B cell (primary cell): ENCODE measurements at places on chromosomes 2 and 18. TPM values are rescaled to one million over a fixed set of nuclear protein-coding genes. Genes with fewer than 3 reads are reported as not detected.

Gene EN1
- not detected in 2 replicates for polyA plus RNA-seq

Gene LYPD1
- polyA plus RNA-seq, result 0.07 TPM in 1 of 2 replicates, not detected in the other

Gene ALPP
- 0.25 TPM in 1 of 2 replicates, not detected in the other for polyA plus RNA-seq

Gene NEDD4L
- polyA plus RNA-seq, result 9.9 and 10.3 TPM in 2 replicates

GRCh38 chr2:166351319-166351718, 24.4 kb downstream of the SCN9A start:
- H3K4me1 ChIP-seq, result no peaks in the 10 kb centered on the region
- H3K4me3 ChIP-seq, result no peak overlapping the region
- H3K36me3 ChIP-seq, result no peaks in the 10 kb centered on the region

- no peak overlapping the region for H3K27ac ChIP-seq
- no peak for DNase-seq
- no peak overlapping the region for H3K4me3 ChIP-seq
- H3K4me1 ChIP-seq, result no peaks in the 10 kb centered on the region
- no peaks in the 10 kb centered on the region for H3K27me3 ChIP-seq
These were observed 39.7 kb upstream of the MAP4K4 start for GRCh38 chr2:101657787-101658186.

GRCh38 chr2:230557065-230557464, 141.1 kb downstream of the SP100 start:
- no peak overlapping the region for H3K27ac ChIP-seq
- no peaks in the 10 kb centered on the region for H3K27me3 ChIP-seq
- H3K4me3 ChIP-seq, result no peak overlapping the region
- no peak for DNase-seq
- no peaks in the 10 kb centered on the region for H3K36me3 ChIP-seq

DNA sequence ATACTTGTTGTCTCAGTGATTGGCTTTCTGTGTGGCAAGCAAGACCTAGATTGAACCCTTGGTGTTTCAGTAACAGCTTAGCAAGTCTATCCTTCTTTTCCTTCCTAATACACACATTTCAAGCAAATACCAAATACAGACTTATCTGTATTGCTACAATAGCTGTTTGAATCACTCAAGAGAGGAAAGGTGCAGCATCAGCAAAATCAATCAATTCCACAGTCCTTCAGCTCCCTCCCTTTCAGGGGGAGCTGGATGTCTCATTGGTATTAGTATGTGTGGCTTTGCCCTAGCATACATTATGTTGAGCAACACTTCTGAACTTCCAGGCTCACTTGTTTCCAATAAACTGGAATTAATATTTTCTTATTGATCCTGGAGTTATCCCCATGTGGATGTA, 323.1 kb downstream of the TMX3 start:
- H3K27me3 ChIP-seq, result no peaks in the 10 kb centered on the region
- no peaks in the 10 kb centered on the region for H3K4me1 ChIP-seq
- no peak for DNase-seq
- H3K36me3 ChIP-seq, result no peaks in the 10 kb centered on the region

DNA sequence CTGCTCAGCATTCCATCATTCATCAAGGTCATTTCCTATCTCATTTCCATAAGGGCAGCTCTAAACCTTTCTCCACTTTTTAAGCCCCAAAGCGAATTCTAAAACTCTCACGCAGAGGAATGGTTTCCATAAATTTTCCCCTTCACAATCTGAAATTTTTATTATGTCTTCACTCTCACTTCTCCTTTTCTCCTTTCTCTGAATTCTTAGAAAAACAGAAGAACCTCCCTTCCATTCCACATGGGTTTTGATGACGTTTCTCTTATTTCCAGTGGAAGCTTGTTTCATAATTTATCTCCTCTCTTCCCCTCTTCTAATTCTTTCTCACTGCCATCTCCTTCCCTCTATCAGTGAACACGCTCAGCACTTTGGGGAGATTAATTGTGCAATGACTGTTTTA, 97.3 kb downstream of the SPATS2L start:
- H3K4me3 ChIP-seq, result no peak overlapping the region
- H3K4me1 ChIP-seq, result no peaks in the 10 kb centered on the region
- DNase-seq, result no peak
- H3K27ac ChIP-seq, result no peak overlapping the region
- H3K27me3 ChIP-seq, result no peaks in the 10 kb centered on the region

DNA sequence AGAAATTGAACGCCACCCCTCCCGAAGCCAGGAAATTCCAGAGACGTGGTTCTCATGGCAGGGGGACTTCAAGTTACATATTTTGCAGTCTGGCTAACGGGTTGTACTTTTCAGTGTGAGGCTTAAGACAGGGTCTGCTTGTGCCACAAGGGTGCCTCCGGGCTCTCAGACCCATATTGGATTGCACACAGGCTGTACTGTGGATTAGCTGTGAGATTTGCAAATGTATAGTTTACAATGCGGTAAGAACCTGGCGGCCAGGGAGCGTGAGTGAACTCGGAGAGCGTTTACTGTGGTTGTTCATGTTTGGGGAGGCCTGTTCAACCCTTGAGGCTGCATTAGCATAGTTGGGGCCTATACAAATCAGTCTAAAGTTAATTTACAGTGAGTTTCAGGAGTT, 143.9 kb upstream of the SIX2 start:
- no peak overlapping the region for H3K4me3 ChIP-seq
- no peaks in the 10 kb centered on the region for H3K36me3 ChIP-seq
- H3K4me1 ChIP-seq, result no peaks in the 10 kb centered on the region
- H3K27me3 ChIP-seq, result peaks cover 3% of the 10 kb centered on the region
- no peak overlapping the region for H3K27ac ChIP-seq
- DNase-seq, result no peak
